ENCODE measurements at places on chromosomes 2 and 18.

- DNase-seq = no peak
Observed at GRCh38 chr2:121505005-121505404, 25.7 kb upstream of the RNU4ATAC start.

DNA sequence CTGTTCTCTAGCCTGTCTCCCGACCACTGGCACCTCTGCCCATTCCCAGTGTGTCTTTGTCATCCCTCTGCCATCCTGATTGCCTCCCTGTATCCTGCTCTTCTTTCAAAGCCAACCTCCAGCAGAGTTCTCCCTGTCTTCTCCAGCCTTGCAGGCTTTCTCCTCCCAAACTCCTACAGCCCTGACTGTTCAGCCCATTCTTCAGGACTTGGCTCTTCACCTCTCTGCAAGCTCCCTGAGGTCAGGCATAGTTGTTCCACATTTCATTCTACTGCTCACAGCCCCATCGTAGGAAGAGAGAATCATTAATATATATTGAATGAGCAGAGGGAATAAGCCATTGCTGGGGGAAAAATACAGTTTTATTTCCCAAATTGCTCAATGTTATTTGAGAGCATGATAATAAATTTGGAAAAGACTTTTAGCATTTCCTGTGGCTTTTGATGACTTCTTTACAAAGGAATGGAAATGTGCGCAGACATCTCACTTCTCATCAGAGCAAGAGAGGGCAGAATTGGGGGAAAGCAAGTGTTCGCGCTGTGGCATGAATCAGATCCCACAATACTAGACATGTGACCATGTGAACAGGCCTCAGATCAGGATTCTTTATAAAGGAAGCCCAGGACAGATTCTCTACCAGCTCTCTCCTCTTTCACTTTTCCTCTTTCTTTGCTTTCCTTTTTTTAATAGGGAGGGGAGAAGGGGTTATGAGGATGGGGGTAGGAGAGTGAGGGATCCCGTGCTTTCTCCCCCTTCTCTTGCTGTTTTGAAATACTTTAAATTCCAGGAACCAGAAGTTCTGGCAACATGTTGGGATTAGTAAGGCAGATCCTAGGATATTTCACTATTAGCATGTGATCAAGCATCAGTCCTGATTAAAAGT lies 37.4 kb downstream of the EPAS1 start:
- no peak for DNase-seq

DNA sequence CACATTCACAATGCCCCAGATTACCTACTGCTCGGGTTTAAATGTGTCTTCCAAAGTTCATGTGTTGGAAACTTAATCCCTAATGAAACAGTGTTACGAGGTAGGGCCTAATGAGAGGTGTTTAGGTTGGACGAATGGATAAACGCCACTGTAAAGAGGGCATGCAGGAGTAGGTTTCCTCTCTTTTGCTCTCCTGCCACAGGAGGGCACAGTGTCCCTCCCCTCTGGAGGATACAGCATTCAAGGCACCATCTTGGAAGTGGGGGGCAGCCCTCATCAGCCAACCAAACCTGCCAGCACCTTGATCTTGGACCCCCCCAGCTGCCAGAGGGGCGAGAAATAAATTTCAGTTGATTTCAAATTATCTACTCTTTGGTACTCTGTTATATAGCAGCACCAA lies 103.5 kb downstream of the TSHZ1 start:
- no peak for DNase-seq

DNA sequence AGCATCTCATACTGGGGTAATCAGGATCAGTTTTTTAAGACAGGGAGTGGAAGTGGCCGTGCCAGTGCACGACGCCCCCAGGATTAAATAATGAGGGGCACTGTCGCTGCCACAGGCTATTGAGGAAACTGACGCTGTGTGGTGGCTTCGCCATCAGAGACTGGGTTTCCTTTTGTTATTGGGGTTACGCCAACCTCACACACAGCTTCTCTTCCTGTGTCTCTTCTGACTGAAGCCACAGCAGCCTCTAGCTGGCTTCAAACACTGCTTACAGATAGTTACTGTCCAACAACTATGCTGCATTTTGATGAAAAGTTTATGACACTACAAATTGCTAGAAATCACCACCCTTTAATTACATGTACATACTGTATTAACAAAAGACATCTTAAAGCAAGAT lies 521.9 kb upstream of the SALL3 start:
- DNase-seq = no peak

DNA sequence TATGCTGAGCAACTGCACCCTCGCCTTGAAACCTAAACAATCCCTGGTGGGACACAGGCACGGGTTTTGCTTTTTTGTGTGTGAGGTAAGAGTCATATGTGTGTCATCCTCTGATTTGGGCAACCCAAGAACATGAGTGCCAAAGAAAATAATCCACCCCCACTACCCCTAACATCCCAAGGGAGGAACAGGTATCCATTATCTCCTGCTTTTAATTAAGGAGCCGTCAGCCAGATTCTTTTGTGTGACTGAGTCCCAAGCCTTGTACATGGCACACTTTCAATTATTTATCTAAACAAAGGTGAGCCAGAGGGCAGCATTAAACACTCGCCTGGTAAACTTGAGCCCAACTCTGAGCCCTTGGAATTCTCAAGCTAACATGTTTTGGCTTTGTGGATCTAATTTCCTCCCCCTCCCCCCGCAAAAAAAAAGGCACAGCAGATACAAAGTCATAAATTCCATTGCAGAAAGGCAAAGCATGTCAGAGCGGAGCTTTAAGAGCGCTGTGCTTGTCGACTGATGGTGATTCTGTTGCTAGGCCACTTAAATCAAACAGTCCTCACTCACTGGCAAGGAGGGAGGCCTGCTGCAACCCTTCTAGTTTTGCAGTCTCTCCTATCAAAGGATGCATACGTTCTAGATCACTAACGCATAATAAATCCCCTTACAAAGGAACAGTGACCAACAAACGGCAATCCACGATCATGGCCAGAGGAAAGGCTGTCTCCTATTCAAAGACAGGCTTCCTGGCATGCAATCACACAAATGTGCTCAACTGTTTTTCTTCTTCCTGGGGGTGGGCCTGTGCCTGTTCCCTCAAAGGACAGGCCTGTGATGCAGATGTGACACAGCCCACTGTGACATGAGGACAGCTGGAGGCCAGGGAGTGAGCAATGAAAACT lies 143.5 kb upstream of the LMAN1 start:
- no peak for DNase-seq

GRCh38 chr2:19895535-19895934 lies 6.2 kb downstream of the TTC32 start:
- no peak for DNase-seq

- DNase-seq = no peak
Observed at GRCh38 chr2:75552222-75552621, 8.5 kb downstream of the EVA1A start.

GRCh38 chr18:40911582-40912254 lies 1043.3 kb upstream of the PIK3C3 start:
- DNase-seq = no peak

- no peak for DNase-seq
Observed at GRCh38 chr2:69535817-69536241, 98.6 kb upstream of the NFU1 start.

- no peak for DNase-seq
Observed at GRCh38 chr18:44552706-44553105, 128.0 kb upstream of the SETBP1 start.

Measured in globus pallidus (tissue), 1 donor.